EL (cell line): ENCODE measurements at places on chromosomes 7 and 10.

- no peak for DNase-seq
These were observed 92.4 kb upstream of the KMT2E start for GRCh38 chr7:104921596-104921995.

DNA sequence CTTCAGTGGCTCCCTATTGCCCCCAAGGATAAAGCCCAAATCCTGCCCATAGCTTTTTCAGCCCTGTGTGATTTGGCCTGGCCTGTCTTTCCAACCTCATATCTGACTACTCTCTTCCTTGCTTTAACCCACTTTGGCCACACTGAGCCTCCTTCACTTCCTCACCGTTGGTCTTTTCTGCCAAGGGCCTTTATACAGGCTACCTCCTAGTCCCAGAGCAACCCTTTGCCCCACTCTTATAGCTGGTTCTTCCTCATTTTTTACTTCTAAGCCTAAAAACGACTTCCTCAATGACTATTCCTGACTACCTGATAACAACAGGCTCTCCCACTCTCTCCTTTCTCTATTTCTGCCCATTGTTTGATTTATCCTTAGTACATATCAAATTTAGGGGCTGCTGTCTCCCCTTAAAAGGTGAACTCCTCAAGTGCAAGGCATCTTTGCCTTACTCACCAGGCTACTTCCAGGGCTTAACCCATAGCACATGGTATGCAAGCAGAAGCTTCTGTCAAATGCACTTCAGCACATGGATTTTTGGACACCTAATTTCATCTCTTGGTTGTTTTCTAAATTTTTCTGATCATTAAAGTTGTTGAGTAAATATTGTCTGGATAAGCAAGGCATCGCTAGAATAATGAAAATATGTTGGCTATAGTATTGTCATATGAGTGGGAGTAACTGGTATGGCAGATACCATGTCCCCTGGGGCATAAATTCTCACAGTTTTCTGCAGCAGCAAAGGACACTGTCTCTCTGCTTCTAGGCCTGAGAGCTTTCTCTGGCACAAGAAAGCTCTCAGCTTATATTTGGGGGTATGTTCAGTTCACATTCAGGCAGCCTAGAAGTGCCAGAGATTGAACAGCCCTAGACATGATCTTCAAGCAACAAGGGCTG, 201.5 kb upstream of the GPR26 start:
- DNase-seq: no peak

DNA sequence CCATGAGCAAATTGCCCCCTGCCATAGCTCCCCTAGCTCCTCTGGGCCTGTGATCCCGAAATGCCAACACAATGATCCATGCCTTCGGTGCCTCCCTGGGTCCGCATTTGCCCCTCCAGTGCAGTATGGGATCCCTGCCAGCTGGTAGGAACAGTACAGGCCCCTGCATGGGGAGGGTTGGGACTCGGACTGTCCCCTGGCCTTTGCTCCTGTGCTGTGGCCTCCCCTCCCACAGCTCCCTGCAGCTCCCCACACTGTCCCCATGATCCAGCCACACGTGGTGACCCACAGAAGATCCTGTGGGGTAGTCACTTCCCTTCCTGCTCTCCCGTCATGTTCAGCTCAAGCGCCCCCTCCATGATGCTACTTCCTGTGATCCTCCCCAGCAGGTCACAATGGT, 140.3 kb downstream of the MAPK8 start:
- no peak for DNase-seq

DNA sequence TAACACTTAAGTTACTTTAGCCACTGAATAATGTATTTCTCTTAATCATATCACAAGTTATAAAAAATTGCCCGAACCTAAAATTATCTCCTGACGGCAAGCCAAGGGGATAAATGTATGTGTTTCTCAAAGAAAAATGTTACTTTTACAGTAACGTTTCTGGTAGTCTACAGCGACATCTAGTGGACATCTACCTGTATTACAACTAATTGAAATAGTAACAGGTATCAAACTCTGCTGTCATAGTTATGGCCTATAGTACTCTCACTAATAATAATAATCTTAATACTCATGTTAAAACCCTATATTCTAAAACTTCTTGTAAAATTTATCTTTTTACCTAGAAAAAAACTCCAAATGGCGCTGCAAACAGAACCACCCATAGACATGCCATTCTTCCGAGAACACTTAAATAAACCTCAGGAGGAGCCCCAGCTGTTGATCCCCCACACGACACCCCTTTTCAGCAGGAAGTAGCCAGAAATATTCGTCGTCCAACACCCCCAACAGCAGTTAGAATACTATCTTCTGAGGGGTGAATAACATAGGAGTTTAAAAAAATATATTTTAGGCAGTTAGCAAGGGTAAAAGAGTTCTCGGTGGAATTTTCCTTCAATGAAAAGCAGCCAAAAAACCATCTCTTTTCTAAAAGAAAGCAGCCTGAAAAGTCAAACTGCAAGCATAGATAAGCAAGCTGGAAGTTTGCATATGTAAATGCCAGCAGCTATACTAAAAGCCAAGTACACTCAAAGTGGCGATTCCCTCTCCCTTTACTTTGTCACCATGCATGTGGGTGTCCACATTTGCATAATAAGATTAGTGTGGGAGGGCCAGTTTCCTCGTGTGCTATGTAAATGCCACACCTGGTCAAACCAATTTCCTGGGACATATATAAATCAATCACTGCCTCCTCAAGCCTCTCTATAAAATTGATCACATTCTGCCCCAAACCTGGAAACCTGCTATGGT, 40.5 kb upstream of the ZNF107 start:
- peak; percentile 1 for DNase-seq

DNA sequence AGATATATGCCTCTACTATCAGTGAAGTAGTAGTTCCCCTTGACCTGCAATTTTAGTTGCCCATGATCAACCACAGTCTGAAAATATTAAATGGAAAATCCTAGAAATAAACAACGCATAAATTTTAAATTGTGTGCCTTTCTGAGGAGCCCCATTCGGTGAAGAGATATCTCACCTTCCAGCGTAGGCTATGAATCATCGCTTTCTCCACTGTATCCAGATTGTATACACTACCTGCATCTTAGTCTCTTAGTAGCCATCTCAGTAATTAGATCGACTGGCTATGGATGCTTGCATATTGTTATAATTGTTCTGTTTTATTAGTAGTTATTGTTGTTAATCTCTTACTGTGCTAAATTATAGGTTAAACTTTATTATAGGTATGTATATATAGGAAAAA, 151.3 kb downstream of the LRRC4 start:
- no peak for DNase-seq

- no peak for DNase-seq
These were observed 4.9 kb downstream of the IFIT1B start for GRCh38 chr10:89382757-89383156.

- DNase-seq: no peak
These were observed 6.2 kb downstream of the ZNF775 start for GRCh38 chr7:150385302-150385723.

DNA sequence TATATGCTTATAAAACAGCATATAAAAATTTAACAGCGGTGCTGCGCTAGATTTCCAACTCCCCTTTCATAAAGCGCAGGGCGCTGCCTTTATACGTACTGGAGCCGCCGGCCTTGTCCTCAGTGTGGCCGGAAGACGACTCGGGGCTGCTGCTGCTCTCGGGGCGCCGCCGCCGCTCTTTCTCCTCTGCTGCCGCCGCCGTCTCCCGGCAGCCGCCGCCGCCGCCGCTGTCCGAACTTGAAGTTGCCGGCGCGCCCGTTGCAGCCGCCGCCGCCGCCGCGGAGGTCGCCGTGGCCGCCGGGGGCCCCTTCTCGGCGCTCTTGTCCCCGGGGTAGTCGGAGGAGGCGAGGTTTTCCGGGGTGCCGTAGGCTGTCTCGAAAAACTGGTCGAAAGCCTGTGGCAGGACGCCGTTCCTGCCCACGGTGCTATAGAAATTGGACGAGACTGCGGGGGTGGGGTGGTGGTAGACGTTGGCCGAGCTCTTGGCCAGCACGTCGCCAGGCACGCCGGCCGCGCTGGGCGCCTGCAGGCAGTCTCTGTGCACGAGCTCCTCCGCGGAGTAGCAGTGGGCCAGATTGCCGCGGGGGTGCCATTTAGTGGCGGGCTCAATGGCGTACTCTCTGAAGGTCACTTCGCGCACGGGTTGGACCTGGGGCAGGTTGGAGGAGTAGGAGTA, 557 bp downstream of the HOXA11 start:
- peak; percentile 49 for DNase-seq

- DNase-seq: peak; percentile 93
These were observed 19.1 kb downstream of the ABLIM1 start for GRCh38 chr10:114638821-114639625.

DNA sequence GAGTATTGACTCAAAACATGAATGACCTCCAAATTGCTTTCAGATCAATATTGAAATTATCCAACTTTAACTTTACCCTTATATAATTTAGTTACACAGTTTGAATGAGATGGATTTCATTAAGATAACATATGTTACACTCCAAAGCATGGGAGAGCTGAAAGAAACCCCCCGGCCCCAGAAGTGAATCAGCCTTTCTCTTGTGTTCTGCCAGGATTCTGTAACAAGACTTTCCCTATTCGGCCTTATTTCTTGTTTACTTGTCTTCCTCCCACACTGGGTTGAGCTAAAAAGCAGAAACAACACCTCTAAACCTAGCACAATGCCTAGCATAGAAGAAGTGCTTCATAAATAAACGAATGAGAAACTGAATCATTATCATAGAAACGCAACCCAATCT, 224.8 kb downstream of the ADAM12 start:
- DNase-seq: no peak

DNA sequence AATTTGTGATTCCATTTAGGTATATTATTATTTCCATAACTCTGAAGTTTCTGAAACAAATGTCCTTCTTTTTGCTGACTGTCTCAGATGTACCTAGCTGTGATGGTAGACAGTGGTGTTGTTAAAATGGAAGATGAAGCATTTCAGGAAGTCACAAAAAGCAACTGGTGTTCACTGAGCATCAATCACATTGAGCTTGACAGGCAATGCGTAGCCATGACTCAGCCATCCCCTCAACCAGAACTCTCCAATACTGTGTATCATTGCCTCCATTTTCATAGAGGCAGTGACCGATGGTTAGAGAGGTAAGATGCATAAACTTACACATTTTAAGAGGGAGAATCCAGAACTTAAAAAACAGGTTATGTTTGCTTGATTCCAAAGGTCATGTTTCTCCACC, 434.0 kb downstream of the INHBA start:
- no peak for DNase-seq

DNA sequence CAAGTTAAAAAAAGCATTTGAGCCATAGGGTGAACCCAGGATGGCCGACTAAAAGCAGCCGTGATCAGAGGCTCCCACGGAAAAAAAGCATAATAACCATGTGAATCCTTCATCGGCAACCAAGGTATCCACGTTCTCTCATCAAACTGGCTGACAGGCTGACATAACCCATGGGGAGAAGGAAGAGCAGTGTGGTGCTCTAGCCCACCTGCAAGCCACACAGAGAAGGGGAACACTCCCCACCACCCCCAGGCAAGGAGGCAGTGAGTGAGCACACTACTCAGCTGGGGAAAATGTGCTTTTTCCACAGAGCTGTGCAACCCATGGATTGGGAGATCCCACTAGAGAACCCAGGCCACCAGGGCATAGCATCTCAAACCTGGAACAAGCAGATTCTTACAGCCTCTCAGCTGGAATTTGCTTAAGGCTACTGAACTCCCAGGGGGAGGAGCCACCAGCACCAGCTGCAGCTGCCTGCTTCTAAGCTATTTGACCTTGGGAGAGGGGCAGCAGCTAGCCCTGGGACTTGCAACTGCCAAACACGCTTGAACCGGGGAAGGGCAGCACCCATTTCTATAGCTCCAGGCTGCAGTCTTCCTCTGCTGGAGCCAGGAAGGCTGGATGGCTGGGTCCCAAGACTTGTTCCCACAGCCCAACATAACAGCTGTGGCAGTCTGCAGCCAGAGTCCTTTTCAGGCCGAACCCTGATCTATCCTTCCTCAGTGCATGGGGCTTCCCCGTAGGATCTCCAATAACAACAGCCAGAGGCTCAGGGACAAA, 178.2 kb upstream of the NRG3 start:
- DNase-seq: no peak

GRCh38 chr7:332646-333392, 42.8 kb downstream of the FOXL3 start:
- peak; percentile 48 for DNase-seq

- no peak for DNase-seq
These were observed 14.4 kb downstream of the MRPL32 start for GRCh38 chr7:42946627-42946950.

DNA sequence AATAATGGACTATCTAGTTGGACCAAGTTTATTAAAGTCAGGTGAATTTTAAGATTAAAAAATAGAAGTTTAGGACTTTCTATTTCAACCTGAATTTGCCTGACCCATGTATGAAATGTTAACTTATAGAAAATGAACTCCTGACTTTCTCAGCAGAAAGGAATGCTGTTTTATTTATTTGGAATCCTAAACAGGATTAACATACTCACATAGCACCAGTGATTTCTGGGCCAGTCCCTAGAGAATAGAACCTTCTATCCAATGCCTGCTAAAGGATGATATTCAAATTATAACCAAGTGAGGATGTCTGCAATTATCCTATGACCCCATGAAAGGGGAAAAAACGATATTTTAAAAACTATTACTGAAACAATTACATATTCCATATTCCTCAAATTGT, 148.8 kb downstream of the CHRM2 start:
- DNase-seq: peak; percentile 8

DNA sequence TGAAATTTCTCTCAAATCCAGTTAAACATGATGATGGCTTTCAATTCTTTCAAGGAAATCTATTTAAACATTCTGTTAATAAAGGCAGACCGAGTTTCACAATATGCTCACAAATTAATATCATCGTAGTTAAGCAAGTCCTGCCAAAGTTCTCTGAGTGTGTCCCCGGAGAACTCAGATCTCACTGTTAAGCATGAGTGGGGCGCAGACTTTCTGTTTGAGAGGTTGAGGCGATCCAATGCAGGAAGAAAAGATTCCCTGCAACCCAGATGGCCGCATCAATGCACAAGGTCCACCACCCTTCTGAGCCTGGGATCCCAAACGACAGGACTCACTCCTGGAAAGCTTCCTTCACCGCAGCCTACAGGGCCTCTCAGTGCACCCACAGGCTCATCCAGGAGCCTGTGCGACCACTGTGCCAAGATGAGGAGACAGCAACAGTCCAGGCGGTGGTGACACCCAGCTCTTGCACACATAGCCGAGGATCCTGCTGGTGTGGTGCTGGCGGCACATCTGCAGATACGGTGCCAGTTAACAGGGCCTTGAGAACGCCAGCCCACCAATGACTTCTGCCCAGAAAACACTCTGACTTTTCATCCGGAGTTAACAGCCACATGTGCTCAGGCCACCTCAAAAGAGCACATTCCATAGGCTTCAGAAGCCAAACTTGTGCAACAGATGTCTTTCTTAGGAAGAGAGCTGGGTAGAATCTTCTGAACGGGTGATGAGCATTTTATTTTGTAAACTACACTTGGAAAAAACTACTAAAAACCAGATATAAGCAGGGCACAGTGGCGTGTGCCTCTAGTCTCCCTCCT, 102.1 kb downstream of the ZRANB1 start:
- DNase-seq: no peak

GRCh38 chr10:133459454-133460207, 5.9 kb downstream of the SCART1 start:
- DNase-seq: no peak

- no peak for DNase-seq
These were observed 40.4 kb upstream of the KIAA1217 start for GRCh38 chr10:24168258-24169170.

GRCh38 chr10:71124921-71125748, 87.2 kb upstream of the UNC5B start:
- no peak for DNase-seq

GRCh38 chr10:60643874-60644273, 134.4 kb upstream of the CDK1 start:
- no peak for DNase-seq

GRCh38 chr10:35103882-35104281, 13.7 kb upstream of the CUL2 start:
- no peak for DNase-seq

GRCh38 chr10:84715911-84716310, 387.5 kb downstream of the CCSER2 start:
- DNase-seq: peak; percentile 40
